ENCODE measurements at places on chromosomes 6 and 20.

DNA sequence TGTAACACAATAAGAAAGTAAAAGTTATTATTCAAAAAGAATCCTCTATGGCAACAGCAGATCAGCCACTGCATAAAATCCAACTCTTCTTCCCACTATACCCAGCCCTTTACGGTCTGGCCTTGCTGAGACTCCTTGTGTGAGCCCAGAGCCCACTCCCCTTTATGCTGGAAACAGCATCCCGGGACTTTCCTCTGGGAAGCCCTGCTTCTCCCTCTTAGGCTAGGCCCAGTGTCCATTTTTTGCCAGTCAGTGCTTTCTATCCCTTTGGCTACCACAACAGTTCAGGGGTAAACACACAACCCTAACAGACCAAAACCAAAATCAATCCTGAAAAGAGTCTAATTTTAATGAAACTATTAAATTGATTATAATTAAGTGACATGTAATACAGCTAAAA, 20.6 kb downstream of the FKBP5 start:
- DNase-seq = no peak

- DNase-seq = no peak
Observed at GRCh38 chr6:137699031-137699683, 167.9 kb upstream of the TNFAIP3 start.

DNA sequence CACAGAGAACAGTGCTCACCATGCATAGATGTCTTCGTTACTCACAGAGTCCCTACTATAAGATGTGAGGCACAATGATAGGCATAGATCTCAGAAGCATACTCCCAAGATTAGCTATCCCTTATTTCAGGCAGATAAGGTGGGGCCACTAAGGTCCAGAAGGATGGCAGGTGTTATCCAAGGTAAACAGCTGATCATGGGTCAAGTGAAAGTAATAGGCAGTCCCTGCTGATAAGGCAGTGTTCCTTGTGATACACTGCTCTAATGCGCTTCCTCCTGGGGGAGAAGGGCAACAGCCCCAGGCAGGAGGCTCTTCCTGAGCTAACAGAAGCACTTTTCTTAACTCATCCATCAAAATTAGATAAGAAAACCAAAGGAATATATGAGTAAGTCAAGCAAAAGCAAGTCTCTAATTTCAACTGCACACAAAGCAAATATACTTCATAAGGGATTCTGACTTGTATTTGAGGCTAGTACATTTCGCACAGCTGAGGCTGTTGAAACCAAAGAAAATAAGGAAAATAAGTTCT, 42.2 kb downstream of the METTL24 start:
- no peak for DNase-seq

GRCh38 chr6:137661601-137662000, 167.4 kb upstream of the OLIG3 start:
- peak; percentile 3 for DNase-seq

GRCh38 chr6:38413102-38413800, 226.5 kb downstream of the BTBD9 start:
- no peak for DNase-seq

GRCh38 chr6:142764311-142764710, 180.7 kb downstream of the HIVEP2 start:
- DNase-seq = no peak

- no peak for DNase-seq
Observed at GRCh38 chr6:43107344-43108062, 31.4 kb downstream of the PTK7 start.

DNA sequence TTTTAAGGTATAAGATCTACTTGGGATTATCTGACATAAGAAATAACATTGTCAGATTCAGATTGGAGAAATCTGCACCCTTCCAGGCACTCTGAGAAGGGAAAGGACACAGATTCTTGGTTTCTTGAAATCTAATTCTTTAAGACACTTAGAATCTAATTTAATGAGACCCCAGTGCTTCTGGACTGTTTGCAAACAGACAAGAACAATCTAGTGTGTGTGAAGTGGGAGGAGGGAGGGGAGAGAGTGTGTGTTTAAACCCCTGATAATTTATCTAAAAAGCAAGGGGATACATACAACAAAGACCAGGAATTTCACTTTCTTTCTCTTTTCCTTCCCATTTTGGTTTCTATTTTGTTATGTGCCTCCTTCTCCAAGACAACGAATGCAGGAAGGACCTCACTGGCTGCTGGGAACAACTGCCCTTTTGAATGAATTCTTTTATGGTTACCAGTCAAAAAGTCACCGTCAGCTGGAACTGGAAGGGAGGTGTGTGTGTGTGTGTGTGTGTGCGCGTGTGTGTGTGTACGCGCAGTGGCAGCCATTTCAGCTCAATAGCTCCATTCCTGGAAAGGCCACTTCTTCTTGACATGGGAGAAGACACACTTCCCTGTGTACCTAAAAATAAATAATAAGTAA, 129.4 kb downstream of the BCAS1 start:
- no peak for DNase-seq

DNA sequence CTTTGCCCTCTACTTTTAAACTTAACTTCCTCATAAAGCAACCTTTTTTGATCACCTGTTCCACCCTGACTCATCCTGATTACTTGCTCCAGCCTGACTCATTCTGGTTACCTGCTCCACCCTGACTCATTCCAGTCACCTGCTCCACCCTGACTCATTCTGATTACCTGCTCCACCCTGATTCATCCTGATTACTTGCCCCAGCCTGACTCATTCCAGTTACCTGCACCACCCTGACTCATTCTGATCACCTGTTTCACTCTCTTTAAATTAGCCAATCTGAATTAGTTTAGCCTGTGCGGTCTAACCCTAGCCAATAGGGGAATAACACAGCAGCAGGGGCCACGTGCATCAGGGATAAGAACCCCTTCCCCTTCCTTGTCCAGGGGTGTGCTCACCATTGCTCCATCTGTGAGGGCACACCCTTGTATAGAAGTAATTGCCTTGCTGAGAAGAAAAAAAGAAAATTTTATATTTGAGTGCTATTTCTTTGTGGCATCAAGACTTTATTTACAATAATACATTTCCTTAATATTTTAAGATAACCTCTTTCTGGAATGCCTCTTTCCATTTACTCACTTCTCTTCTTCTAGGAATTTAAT, 17.9 kb downstream of the HLA-G start:
- peak; percentile 16 for DNase-seq

DNA sequence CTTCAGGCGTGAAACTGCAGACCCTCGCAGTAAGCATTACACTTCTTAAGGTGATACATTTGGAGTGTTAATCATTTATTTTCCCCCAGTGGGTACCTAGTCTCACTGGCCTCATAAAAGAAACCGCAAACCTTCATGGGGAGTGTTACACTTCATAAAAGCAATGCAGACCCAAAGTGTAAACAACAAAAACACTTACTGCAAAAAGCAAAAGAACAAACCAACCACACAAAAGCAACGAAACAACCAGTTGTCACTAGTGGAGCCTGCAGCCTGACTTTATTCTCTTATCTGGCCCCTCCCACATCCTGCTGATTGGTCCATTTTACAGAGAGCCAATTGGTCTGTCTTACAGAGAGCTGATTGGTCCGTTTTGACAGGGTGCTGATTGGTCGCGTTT, 23.8 kb downstream of the LY86 start:
- no peak for DNase-seq

GRCh38 chr6:4078691-4079471, at the start of gene FAM217A:
Gene FAM217A (minus strand): TSS chr6:4079137. CDS start chr6:4077414, 1,723 bp downstream.
- DNase-seq = no peak

DNA sequence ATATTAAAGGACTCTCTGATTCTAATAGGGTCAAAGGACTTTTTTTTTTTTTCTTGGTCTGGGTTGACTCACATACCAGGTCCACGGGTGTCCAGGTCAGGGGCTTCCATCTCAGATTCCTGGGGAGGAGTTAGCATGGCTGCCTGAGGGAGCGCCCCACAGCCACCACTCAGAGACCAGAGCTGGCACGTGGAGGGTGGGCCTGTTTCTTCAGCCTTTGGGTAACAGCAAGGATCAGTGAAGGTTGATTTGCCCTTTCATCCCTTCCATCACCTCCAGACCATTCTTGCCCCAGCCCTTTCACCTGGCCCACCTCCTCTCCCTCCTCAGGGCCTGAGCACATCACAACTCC, 5.9 kb upstream of the GPSM3 start:
- no peak for DNase-seq

DNA sequence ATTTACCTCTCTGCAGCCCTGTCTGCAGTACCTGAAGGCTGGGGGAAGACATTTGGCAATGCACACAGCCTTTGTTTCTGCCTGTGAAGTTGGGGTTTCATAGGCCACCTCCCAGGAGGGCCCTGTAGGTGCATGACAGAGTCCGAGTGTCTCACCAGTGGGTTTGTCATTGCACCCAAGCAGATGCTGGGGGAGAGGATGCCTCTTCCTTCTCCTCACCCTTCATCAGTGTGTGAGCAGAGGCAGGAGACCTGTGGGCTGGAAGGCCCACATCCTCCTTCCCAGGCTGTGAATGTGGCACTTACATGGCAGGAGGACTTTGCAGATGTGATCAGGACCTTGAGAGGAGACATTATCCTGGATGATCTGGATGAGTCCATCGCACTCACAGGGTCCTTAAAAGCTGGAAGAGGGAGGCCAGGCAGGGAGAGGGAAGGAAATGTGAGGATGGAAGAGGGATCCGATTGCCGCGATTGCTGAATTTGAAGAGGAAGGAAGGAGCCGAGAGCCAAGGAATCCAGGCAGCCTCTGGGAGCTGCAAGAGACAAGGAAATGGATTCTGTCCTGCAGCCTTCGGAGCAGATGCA, 30.4 kb downstream of the SYNJ2 start:
- DNase-seq = no peak

- DNase-seq = no peak
Observed at GRCh38 chr20:25989196-25989595, 292.5 kb upstream of the ZNF337 start.

- peak; percentile 74 for DNase-seq
Observed at GRCh38 chr6:32868257-32868788, 14.3 kb downstream of the PSMB9 start.

- DNase-seq = no peak
Observed at GRCh38 chr6:139146317-139146726, 11.4 kb downstream of the HECA start.

DNA sequence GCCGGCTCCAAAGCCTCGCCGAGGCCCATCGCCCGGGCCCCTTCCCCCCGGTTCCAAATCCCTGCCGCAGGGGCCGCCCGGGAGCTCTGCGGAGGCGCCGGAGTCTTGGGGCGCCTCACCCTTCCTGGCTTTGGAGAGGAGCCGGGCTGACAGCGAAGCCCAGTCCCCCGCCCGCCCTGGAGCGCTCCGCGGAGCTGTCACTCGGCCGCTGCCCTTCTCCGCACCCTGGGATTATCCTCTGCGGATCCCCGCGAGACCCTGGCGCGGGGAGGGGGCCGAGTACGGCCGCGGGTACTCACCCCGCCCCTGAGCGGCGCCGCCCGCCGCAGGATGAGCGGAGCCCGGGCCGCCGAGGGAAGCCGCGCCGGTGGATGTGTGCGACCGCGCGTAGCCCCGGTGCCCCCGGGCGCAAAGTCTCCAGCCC, 343 bp downstream of the SNAP91 start:
- no peak for DNase-seq

DNA sequence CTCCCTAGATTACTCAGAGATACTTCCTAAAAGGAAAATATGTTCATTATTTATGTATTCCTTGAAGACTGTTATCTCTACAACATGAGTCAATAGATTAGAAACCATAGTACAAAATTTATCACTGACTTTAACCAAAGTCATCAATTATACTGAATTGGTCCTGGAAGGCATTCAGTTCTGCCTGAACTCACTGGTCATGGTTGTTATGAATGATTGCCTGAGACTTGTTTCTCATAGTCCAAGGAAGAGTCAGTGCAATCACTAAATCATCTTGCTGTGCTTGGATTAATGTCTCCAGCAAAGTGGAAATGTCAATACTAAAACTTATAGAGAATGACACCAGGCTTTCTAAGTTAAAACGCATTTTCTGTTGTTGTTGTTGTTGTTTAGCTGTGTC, 878.6 kb upstream of the MANEA start:
- DNase-seq = no peak

- no peak for DNase-seq
Observed at GRCh38 chr6:168496997-168497331, 56.0 kb downstream of the SMOC2 start.

DNA sequence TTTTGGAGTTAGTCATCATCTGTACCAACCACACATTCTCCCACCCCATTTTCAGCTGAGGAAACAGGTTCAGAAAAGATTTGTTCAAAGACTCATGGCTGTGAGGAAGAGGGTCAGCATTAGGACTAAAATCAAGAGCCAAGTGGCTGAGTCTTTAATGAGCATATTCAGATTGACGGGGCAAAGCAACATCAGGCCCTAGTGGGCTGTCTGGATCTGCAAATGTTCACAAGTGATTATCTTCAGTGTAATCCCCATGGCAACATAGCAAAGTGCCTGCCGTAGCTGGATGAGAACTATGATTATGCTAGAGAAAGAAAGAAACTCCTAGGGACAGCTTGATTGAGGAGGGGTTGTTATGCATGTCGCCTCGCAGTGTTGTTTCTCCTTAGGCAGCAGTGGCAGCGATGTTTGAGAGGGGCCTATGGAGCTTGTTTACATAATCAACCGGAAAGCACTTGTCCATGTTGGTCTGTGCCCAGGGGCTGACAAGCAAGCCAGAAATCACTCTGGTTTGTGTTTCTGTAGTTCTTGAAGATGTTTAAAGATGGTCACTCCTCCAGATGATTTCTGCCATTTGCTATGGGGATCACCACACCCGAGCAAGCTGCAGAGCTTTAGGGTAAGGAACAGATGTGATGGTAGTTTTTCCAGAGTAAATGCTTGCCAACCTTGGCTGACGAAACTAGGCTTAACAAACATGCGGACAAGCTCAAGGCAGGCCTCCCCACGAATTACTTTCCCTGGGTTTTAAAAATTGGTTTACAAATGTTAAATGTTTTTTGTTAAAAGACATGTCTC, 124.3 kb upstream of the MLIP start:
- DNase-seq = no peak

GRCh38 chr6:125357515-125358256, 55.9 kb upstream of the HDDC2 start:
- DNase-seq = no peak

DNA sequence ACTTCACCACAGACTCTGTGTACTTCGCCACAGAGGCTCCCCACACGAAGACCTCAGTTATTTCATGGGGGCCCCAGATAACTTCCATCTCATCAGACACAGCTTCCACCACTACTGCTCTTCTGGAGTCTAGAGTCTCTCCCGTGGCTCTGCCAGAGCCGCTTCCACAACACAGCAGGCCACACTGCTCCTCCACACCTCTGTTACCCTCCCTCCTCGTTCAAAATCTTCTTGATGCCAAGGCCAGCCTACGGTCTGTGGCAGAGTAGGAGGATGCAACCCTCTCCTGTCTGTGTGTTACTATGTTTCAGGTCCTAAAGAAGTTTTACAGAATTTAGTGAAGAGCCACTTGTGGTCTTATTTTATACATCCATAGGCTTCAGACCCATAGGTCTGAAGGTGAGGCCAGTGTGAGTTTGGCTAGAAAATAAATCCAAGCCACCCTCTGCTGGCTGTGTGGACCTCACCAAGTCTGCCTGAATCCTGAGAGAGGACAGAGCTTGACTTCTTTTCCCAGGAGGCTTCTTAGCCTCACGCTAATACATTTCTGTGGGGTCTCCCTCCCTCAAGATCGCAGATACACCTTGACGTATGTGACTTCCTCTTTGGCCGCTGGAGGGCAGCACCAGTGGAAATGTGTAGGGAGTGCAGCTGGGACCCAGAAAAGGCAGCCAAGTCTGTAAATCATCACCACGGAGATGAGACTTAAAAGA, 197.7 kb downstream of the FAXC start:
- no peak for DNase-seq
